ENCODE measurements at places on chromosomes 4 and X.

DNA sequence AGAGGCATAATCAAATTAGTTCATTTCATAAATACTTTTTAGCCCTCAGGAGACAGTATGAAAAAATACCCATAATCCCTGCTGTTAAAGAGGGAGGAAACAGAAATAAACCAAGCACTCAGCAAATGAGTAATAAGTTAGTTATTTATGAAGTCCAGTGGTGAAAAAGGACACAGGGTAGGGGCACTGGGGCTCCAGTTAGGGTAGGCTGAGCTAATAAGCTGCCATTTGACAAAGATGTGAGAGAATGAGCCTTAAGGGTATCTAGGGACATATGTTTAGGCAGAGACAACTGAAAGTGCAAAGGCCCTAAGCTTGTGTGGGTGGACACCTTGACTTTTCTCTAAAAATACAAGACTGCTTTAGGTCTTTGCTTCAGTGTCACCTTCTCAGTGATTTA lies 94.4 kb downstream of the IL15 start:
- H3K36me3 ChIP-seq = no peaks in the 10 kb centered on the region
- no peak for DNase-seq
- H3K27ac ChIP-seq = no peak overlapping the region
- H3K4me3 ChIP-seq = no peak overlapping the region

GRCh38 chr4:17722356-17722700 lies 59.1 kb downstream of the FAM184B start:
- no peak for DNase-seq
- peaks cover 10% of the 10 kb centered on the region for H3K27me3 ChIP-seq
- no peak overlapping the region for H3K4me3 ChIP-seq
- H3K27ac ChIP-seq = no peak overlapping the region

DNA sequence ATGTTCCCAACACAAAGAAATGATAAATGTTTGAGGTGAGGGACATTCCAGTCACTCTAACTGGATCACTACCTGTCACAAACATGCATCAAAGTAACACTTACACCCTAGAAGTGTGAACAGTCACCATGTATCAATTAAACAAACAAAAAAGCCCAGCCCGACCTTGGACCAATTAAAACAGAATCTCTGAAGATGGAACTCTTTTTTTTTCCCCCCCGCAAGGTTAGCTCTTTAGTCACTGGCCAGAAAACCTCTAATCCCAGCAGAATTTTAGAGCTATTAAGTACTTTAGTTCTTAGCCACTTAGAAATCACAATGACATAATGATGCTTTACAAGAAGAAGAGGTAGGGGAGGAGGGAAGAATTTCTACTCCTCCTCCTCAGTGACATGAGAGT lies 154.5 kb downstream of the PALLD start:
- H3K4me1 ChIP-seq = peaks cover 2% of the 10 kb centered on the region
- H3K27ac ChIP-seq = no peak overlapping the region
- H3K4me3 ChIP-seq = no peak overlapping the region
- H3K36me3 ChIP-seq = no peaks in the 10 kb centered on the region

GRCh38 chr4:113618205-113618604 lies 143.3 kb downstream of the CAMK2D start:
- H3K4me3 ChIP-seq = no peak overlapping the region
- no peaks in the 10 kb centered on the region for H3K27me3 ChIP-seq
- H3K36me3 ChIP-seq = peaks cover 22% of the 10 kb centered on the region
- H3K27ac ChIP-seq = no peak overlapping the region
- peaks cover 26% of the 10 kb centered on the region for H3K4me1 ChIP-seq

- H3K27me3 ChIP-seq = peaks cover 29% of the 10 kb centered on the region
- no peak for DNase-seq
- peaks cover 14% of the 10 kb centered on the region for H3K4me1 ChIP-seq
- no peaks in the 10 kb centered on the region for H3K36me3 ChIP-seq
- H3K4me3 ChIP-seq = peak overlapping the region; percentile 30
- no peak overlapping the region for H3K27ac ChIP-seq
Observed at GRCh38 chr4:99564921-99565320, 1.1 kb upstream of the TRMT10A start.

GRCh38 chr4:84099599-84099998 lies 399.5 kb downstream of the NKX6-1 start:
- H3K4me3 ChIP-seq = no peak overlapping the region
- H3K27me3 ChIP-seq = no peaks in the 10 kb centered on the region
- H3K36me3 ChIP-seq = no peaks in the 10 kb centered on the region
- H3K4me1 ChIP-seq = no peaks in the 10 kb centered on the region
- H3K27ac ChIP-seq = no peak overlapping the region

DNA sequence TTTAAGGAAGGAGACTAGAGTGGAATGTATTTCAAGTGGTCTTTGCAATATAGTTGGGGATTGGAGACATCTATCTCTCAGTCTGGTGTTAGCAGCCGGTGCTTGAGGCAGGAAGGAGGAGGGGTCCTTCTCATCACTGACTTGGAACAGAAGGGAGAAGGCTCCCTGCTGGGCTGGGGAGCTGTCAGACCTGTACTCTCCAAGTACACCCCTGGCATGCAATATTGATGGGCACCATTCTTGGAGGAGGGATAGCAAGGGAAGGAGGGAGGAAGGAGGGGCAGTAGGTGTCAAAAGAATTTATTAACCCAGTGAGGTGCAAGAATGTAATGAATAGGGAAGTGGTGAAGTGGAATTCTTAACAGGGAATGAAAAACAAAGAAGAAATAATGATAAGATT lies 338.8 kb downstream of the UNC5C start:
- H3K36me3 ChIP-seq = no peaks in the 10 kb centered on the region
- no peak for DNase-seq
- H3K27ac ChIP-seq = no peak overlapping the region
- H3K4me3 ChIP-seq = no peak overlapping the region

DNA sequence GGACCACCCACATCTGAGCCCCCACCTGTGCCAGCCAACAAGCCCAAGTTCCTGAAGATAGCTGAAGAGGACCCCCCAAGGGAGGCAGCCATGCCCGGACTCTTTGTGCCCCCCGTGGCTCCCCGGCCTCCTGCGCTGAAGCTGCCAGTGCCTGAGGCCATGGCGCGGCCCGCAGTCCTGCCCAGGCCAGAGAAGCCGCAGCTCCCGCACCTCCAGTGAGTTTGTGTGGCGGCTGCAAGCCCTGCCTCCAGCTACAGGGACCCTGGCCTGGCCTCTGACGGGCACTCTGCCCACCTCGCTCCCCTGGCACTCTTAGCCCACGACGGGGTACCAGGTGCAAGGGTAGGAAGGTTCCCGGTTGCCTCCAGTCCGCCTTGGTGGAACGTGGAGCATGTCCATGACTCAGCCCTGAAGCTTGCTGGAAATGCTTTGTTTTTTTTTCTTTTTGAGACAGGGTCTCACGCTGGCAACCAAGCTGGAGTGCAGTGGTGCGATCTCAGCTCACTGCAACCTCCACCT lies 13.7 kb upstream of the ADD1 start:
- H3K27ac ChIP-seq = peak overlapping the region; percentile 58
- no peak overlapping the region for H3K4me3 ChIP-seq
- DNase-seq = no peak
- H3K27me3 ChIP-seq = no peaks in the 10 kb centered on the region
- peaks cover 8% of the 10 kb centered on the region for H3K4me1 ChIP-seq
- H3K36me3 ChIP-seq = peaks cover 22% of the 10 kb centered on the region

- H3K27ac ChIP-seq = no peak overlapping the region
- no peak for DNase-seq
- H3K27me3 ChIP-seq = no peaks in the 10 kb centered on the region
- H3K36me3 ChIP-seq = no peaks in the 10 kb centered on the region
- H3K4me3 ChIP-seq = no peak overlapping the region
- H3K4me1 ChIP-seq = no peaks in the 10 kb centered on the region
Observed at GRCh38 chrX:17014216-17014615, 67.8 kb downstream of the REPS2 start.

DNA sequence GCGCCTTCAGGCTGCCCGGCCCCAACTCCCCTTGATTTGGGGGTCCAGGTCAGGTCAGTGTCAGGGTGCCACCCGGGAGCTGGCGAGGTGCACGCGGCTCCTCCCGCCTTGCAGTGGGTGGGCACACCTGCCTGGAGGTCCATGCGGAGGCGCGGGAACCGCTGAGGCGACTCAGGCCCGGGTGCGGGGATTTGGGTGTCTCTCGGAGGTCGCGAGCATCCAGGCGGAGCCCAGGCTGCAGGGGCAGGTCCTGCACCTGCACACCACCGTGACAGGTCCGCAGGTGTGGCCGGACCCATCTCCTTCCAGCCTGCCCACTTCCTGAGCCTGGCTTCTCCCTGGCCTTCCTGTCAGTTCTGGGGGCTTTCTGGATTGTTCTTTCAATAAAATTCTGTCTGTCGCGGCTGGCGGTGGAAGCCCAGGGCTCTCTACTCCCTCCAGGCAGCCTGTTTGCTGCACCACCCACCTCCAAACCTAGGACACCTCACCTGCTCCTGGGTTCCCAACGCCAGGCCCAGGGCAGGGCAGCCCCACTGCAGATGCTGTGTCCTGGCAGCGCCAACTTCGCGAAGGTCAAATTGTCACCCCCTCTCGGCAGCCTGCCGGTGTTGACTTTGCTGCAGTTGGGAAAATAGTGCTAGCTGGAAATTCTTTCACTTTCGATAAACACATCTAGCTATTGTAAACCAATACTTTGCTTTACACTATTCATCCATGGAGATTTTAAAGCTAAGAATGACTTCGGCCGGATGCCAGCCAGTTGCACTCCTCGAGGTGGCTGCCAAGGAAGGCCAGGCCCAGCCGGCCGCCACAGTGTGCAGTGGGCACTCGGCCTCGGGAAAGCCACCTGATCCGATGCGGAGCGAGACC lies 35.9 kb downstream of the FGFRL1 start:
- H3K4me3 ChIP-seq = no peak overlapping the region
- peak overlapping the region; percentile 66 for H3K27ac ChIP-seq
- DNase-seq = no peak
- H3K27me3 ChIP-seq = peaks cover 39% of the 10 kb centered on the region
- H3K4me1 ChIP-seq = peaks cover 2% of the 10 kb centered on the region

DNA sequence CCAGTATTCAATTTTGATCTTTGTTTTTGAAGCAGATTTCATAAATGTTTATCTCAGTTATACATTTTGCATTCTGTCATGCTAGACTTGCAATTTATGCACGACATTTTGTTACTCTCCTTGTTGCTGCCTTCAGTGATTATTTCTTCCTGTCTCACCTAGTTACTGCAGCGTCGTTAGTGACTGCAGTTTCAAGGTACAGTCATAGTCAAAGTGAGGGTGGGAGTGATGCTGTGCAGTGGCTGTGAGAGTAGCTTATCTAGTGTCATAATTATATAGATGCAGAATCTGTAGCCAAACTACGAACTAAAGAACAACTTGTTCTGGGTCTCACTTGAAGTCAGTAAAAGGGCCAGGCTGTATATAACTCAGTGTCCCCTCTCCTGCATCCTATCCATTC lies 69.8 kb downstream of the GPR101 start:
- peaks cover 3% of the 10 kb centered on the region for H3K4me1 ChIP-seq
- H3K4me3 ChIP-seq = no peak overlapping the region
- H3K27me3 ChIP-seq = no peaks in the 10 kb centered on the region
- no peak overlapping the region for H3K27ac ChIP-seq
- no peak for DNase-seq

- H3K27me3 ChIP-seq = peaks cover 8% of the 10 kb centered on the region
- no peaks in the 10 kb centered on the region for H3K4me1 ChIP-seq
- H3K27ac ChIP-seq = no peak overlapping the region
- no peak overlapping the region for H3K4me3 ChIP-seq
- DNase-seq = no peak
- no peaks in the 10 kb centered on the region for H3K36me3 ChIP-seq
Observed at GRCh38 chr4:158940271-158940670, 162.6 kb upstream of the RAPGEF2 start.

- no peaks in the 10 kb centered on the region for H3K27me3 ChIP-seq
- no peak overlapping the region for H3K4me3 ChIP-seq
- no peaks in the 10 kb centered on the region for H3K4me1 ChIP-seq
- no peak for DNase-seq
Observed at GRCh38 chrX:27309406-27309805, 153.7 kb downstream of the PPP4R3C start.

DNA sequence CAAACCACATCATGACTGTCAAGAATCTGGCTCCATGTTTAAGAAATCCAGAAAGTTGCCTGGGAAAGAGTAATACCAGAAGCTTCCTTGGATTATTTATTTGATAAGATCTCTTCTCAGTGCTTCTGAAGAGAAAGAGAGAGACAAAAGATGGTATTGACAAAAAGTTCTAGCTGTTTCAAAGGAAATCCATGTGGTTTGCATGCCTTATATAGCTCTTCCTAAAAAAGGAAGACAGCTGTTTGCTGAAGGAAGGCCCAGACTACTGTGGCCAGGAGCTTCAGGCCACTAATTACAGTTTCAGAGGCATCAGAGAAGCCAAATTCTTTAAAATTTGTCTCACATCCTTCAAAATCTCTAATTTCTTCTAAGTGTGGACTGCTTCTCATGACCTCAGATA lies 565.2 kb upstream of the SLIT2 start:
- no peaks in the 10 kb centered on the region for H3K27me3 ChIP-seq
- DNase-seq = no peak
- no peaks in the 10 kb centered on the region for H3K4me1 ChIP-seq
- H3K27ac ChIP-seq = no peak overlapping the region
- H3K4me3 ChIP-seq = no peak overlapping the region

DNA sequence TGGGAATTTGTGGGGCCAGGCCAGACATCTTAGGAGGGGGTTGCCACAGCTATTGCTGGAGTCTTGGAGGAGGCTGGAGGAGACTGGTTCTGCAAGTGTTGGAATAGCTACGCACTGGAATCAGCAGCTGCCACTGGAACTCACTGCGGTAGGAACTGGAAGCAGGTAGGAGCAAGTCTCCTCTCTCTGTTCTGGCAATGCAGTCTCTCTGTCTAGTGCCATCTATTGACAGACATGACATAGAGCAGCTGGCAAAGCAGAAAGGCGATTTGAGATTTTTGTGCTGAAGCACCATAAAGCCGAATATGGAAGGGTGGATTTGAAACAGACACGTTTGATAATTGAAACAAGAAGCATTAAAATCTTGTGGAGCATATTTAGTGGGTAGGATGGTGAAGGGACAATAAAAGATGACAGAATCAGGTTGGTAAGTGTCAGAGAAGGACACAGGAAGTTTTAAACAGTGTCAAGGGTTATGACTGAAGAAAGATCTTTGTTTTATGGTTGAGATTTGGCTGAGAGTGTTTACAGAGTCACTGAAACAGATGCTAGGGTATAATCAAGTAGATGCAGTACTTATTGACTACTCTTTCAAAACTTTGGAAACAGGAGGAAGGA lies 23.5 kb upstream of the SYNPO2 start:
- H3K36me3 ChIP-seq = no peaks in the 10 kb centered on the region
- H3K4me1 ChIP-seq = peaks cover 3% of the 10 kb centered on the region
- no peaks in the 10 kb centered on the region for H3K27me3 ChIP-seq
- no peak for DNase-seq
- H3K4me3 ChIP-seq = no peak overlapping the region
- H3K27ac ChIP-seq = no peak overlapping the region

- peaks cover 12% of the 10 kb centered on the region for H3K36me3 ChIP-seq
- H3K27ac ChIP-seq = peak overlapping the region; percentile 91
- H3K4me3 ChIP-seq = peak overlapping the region; percentile 87
Observed at GRCh38 chrX:70455366-70456202, 10.9 kb downstream of the DLG3 start.
